ELF-1 (cell line): ENCODE measurements at places on chromosomes 12 and 14.
A peak's percentile ranks its signal among the peaks of the same experiment; 100 is the strongest.

GRCh38 chr12:128994856-128995255, 141.6 kb downstream of the GLT1D1 start:
- DNase-seq, result no peak

GRCh38 chr12:95181103-95181502, 36.2 kb downstream of the FGD6 start:
- DNase-seq, result no peak

- no peak for DNase-seq
Measured at GRCh38 chr12:68414988-68415387, 82.8 kb upstream of the MDM1 start.

DNA sequence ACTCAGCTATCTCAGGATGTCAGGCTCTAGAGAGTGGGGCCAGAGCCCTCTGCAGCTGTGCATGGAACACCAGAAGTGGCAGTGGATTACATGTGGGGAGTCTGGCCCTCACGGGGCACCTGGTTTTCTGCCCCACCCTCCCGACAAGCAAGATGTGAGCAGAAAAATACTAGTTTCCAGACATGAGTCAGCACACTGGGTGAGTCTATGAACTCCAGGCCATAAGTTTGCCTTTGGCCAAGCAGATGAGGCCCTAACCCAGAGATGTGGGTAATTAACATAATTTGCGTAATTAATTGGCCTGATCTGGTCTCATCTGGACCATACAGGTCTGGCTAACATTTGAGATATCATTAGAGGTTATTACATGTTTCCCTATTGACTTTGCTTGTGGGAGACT, 37.7 kb upstream of the SLC24A4 start:
- DNase-seq, result no peak

DNA sequence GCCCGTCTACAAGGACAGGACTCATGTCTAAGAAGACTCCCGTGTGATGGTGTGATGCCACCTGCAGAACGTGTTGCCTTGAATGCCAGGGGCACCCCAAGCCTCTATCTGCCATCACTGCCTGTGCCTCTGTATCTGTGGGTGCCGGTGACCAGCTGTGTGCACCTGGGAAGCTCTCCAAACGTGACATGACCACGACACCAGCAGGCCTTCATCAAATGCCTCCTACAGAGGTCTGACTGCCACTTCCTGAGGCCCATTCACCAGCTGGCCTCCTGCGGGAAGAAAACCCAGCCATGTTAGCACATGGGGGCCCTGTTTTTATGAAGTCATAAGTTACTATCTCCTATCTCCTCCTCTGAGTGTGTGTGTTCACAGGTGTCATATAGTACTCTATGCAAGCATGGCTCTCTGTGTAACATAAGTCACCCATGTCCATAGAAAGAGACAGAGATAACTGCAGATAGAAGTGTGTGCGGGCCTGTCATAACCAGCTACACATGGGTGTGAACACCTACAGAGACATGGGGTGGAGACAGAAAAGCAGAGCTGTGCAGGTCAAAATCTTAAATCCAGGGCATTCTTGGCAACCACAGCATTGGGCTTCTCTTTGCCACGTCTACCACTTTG, 18.3 kb upstream of the SERPINA4 start:
- DNase-seq, result no peak

GRCh38 chr12:47885012-47885501, 19.7 kb downstream of the VDR start:
- peak; percentile 37 for DNase-seq

GRCh38 chr12:131829356-131829747, 1.2 kb downstream of the MMP17 start:
- peak; percentile 67 for DNase-seq

- peak; percentile 89 for DNase-seq
Measured at GRCh38 chr12:124681779-124682391, 114.5 kb upstream of the NCOR2 start.

GRCh38 chr14:23286902-23287479, 1.1 kb upstream of the HOMEZ start:
- no peak for DNase-seq

DNA sequence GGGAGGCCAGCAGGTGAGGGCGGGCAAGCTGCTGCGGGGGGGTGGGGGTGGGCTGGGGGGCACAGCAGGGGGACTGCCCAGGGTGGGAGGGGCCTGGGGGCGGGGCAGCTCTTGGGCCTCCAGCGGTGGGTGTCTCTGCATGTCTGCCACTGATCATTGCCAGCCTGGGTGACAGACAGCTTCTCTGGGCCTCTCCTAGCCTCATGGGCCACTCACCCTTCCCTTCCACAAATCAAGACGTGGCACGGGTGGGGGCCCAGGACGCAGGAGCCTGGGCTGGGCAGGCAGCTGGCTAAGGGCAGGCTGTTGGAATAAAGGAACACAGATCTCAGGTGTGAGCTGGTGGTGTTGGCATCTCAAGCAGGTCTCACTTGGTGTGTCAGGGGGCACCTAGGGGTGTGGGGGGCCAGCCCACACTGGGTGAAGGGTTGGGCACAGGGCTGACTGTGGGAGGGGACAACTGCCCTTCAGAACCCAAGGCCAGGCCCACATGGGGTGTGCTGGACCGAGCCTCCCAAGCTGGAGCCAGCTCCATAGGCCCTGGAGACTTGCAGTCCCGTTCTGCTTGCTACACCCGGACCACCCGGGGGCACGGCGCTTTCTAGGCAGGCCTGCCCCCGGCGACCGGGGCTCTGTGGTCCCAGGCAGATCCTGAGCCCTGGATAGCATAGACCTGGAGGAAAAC, 3.0 kb downstream of the TEDC1 start:
- no peak for DNase-seq
